ENCODE measurements at places on chromosomes 3 and 15.

- no peak for DNase-seq
These were observed 15.1 kb downstream of the CHRNA3 start for GRCh38 chr15:78605680-78606079.

GRCh38 chr3:64336488-64336887 lies 111.2 kb upstream of the PRICKLE2 start:
- DNase-seq = no peak

GRCh38 chr15:33182278-33182905 lies 12.1 kb downstream of the FMN1 start:
- no peak for DNase-seq

- peak; percentile 36 for DNase-seq
These were observed 181.8 kb downstream of the MAGI1 start for GRCh38 chr3:65856907-65857306.

GRCh38 chr3:48023377-48023776 lies 7.2 kb upstream of the MAP4 start:
- DNase-seq = no peak

- DNase-seq = no peak
These were observed 498.1 kb upstream of the RGMA start for GRCh38 chr15:93587059-93587521.

DNA sequence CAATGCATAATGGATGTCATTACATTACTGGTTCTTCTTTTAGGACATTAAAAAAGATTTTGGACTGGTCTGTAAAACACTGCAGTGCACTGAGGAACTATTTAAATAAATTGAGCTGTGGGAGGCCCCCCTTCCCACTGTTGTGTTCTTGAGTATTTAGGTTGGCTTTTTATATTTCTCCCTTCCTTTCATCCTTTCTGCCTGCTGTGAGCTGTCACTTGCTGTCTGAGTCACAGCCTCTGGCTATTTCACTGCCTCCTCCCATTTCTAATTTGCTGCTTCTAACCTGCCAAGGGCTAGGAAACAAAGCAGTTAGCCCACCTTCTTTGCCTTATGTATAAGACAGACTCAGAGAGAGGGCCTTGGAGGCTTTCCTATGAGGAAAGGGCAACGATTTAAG lies 89.0 kb upstream of the FNDC3B start:
- DNase-seq = peak; percentile 17

GRCh38 chr3:32848215-32848614 lies 30.4 kb downstream of the TRIM71 start:
- DNase-seq = no peak

DNA sequence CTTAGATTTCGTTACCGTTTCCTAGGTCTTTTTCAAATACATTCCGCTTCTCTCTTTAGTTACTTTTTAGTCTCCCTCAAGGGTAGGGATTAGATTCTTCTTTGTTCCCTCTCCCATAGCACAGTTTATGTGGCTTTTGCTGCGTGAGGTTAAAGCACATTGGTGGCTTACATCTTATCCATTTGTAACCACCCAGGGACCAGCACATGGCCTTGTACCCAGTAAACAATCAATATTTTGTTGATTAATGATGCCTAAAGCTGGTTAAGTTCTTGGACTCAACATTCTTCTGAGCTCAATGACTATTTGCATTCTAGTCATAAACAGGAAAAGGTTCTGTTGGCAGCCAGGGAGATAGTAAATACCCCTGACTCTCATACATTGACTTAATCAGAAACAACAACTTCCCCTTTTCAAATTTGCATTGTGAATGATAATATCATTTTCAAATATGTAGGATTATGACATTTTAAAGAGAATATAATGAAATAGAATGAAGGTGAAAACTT lies 60.2 kb downstream of the CACNA1D start:
- DNase-seq = no peak

GRCh38 chr15:51048308-51048707 lies 46.4 kb downstream of the TNFAIP8L3 start:
- DNase-seq = no peak

DNA sequence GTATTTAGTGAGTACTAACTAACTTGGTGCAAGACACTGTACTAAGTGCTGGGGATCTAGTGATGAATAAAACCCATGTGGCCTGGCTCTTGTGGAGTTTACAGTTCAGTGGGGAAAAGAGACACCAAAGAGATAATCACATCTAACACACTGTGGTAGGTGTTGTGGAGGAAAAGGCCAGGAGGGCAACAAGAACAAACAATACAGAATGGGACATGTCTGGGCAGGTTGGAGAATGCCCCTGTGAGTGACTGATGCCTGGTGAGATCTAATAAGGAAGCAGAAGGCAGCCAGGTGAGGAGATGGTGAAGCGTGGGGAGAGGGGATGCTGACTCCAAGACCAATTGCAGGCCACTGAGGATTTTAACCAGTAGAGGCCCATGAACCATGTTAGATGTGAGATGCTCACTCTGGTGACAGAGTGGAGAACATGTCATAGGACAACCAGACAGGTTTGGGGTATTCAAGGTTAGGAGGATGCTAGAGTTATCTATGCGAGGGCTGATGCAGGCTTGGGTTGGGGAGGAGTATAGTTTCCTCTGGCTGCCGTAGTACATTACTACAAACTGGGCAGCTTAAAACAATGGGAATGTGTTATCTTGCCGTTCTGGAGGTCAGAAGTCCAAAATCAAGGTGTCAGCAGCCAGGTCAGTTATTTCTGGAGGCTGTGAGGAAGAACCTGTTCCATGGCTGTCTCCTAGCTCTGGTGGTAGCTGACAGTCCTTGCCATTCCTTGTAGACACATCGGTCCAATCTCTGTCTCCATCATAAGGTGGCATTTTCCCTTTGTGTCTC lies 81.4 kb downstream of the ARNT2 start:
- DNase-seq = no peak

GRCh38 chr3:40321818-40322217 lies 12.3 kb downstream of the EIF1B start:
- no peak for DNase-seq

GRCh38 chr15:34607832-34608231 lies 24.4 kb upstream of the GOLGA8B start:
- DNase-seq = no peak
